ENCODE measurements at places on chromosomes 7 and 10.
A peak's percentile ranks its signal among the peaks of the same experiment; 100 is the strongest.

GRCh38 chr7:123769371-123769770 is 20.6 kb upstream of the WASL start:
- no peak for DNase-seq

GRCh38 chr7:151895631-151896031 is 18.7 kb upstream of the PRKAG2 start:
- no peak for DNase-seq

- no peak for DNase-seq
Observed at GRCh38 chr10:71382028-71382427, 14.7 kb upstream of the CDH23 start.

DNA sequence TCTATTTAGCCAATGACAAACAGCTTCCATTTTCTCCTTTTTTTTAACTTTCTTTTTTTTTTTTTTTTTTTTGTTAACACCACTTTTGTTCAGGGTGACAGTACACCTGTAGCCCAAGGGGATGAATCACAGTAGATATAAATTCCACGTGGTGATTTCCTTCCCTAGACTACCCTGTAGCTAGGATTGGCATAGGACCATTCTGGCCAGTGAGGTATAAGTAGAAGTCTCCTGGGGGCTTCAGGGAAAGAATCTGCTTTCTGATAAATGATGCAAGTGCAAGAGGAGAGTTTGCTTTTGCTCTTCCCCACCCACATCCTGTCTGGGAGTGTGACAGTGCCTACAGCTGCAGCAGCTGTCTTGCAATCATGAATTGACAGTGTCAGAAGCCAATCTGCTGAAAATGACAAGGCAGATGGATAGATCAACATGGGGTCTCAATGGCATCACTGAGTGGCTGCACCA is 63.2 kb upstream of the TOMM7 start:
- no peak for DNase-seq

- no peak for DNase-seq
Observed at GRCh38 chr7:22173685-22174573, 183.0 kb downstream of the RAPGEF5 start.

DNA sequence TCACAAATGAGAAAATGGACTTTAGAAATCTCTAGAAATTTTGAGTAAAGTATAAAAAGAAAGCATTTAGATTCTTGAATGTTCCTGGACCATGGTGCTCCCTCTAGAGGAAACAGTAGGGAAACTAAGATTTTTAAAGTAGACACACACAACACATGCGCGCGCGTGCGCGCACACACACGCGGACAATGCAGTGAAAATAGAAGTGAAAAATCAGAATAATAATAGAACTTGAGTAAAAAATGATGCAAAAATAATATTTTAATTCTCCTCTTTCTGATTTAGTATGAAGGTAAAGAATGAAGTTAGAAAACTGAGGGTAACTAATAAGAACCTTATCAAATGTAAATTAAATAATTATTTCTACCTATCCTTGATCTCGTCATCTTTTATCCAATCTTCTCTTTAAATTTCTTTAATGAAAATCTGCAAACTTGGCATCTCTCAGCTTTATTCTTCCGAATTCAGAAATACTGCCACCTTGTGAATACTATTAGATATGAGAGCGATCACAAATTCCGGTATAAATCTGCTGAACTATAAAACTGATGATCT is 117.0 kb upstream of the AMPH start:
- DNase-seq: no peak

DNA sequence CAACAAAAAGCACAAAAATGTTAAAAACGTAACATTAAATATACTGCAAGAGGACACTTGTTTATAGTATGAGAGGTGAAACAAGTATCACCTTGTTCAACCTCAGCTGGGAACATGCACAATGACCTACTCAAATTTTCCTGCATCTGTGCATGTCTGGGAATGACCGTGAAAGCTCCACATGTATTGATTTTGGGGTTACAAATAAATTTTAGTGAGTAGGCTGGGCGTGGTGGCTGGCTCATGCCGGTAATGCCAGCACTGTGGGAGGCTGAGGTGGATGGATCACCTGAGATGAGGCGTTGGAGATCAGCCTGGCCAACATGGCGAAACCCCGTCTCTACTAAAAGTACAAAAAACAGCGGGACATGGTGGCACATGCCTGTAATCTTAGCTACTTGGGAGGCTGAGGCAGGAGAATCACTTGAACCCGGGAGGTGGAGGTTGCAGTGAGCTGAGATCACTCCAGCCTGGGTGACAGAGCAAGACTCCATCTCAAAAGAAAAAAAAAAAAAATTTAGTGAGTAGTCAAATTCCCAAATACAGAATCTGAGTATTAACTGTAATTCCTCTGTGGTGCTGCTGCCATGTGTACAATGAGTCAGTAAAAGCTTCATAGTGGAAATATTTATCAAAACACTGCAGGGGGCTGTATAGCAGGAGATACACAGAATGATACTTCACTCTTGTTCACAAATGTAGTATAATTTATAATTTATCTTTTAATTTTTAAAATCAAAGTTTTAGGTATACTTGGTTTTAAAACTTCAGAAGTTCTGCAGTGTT is 41.1 kb downstream of the SUGCT start:
- no peak for DNase-seq

DNA sequence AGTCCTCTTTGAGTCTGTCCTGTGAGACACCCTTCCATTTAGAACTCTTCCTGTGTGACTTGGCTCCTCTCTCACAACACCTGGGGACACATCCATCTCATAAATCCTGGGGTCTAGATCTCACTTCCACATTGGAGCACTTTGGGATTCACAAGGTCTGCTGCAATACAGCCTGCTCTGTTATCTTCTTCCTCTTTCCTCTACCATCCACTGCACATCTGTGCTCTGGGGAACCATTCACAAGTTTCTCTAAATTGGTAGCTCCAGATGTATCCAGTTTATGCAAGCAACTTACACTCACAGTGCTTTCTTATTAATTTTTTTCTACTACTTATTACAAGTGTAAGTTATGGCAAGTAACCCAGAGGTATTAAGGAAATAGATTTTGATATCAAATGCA is 5.5 kb upstream of the FIGNL1 start:
- DNase-seq: no peak

DNA sequence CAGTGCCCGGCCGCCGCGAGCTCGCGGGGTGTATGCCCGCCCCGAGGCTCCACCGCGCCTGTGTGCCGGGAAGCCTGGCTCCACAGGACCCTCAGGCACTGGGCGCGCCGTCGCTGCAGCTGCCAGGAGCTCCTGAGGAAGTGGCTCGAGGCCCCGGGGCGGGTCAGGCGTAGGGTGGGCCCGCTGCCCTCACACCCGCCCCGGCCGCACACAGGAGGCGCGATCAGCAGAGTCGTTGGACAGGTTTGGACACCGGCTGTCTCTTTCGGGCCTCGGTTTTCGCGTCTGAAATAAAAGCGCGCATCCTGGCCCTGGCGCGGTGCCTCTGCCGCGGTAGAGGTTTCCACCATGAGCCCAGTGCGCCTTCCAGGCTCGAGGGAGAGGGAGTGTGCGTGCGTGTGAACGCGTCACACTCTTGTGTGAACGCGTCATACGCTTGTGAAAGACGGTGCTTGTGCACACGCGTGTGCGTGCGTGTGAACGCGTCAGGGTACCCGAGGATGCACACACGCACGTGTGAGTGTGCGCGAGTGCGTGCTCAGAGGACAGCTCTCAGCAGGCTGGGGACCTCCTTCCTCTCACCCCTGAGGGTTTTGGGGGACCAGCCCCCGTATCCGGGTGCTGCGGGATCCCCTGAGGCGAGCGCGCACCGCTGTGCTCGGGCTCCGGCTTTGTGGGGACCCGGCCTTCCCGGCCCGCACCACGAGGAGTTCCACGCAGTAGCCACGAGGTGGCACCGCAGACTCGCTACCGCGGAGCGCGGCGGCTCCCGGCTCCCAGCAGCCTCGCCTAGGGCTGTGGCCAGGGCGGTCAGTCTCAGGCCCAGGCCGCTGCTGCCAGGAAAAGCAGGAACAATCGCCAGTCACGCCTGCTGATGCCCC is 83.8 kb downstream of the BMS1 start:
- DNase-seq: peak; percentile 4

DNA sequence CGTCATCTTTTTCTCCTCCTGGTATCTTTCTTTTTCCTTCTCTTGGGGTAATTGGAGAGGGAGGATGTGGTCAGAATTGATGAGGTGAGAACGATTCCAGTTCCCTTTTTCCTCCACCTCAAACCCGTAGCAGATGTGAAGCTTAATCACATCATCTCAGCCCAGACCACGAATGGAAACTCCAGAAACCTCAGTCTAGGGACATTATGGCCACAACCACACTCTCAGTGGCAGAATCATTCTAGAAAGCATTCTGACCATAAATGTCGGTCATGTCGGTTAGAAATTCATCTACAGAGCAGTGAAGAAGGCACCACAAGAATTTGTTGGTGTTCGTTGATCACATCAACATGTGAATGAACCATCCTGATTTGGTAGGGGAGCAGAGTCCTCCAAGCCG is 78.7 kb downstream of the GATA3 start:
- no peak for DNase-seq

GRCh38 chr7:136741941-136742340 is 126.5 kb upstream of the CHRM2 start:
- DNase-seq: no peak

- DNase-seq: no peak
Observed at GRCh38 chr7:138091032-138091431, 14.8 kb downstream of the AKR1D1 start.

DNA sequence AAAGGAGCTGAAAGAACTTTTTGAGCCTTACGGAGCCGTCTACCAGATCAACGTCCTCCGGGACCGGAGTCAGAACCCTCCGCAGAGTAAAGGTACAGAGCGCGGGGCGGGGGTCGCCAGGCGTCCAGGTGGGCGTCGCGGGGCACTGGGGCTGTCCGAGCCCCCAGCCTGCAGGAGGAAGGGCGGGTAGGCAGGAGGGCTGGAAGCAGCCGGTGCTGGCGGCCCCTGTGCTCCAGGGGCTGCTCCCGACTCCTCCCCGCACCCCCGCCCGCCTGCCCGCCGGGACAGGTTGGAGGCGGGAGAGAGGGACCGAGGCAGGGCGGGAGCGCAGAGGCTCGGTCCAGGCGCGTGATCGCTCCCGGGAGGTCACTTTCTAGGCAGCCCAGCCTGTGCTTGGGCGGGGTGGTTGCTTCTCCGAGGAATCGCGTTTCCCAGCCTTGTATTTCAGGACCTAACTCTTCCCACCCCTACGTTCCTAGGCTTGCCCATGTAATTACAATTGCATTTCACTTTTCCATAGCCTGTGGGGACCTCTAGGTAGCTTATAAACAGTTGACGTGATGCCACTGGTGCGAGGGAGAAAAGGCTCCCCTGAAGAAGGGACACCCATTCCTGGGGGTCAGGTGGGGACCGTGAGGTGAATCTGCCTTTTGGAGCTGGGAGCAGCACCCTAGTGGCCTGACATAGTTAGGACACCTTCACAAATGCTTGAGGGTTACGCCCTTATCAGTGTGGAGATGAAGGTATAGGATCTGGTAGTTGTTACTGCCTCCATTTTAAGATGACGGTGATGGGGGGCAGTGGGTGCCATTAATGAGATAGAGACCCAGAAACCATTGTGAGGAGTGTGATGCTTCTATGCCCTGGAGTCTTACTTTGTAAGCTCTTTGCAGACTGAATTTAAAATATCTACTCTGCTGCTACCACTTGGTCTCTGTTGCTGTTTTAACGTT is 148.2 kb downstream of the CELF2 start:
- peak; percentile 42 for DNase-seq

- no peak for DNase-seq
Observed at GRCh38 chr7:148747274-148747673, 48.6 kb downstream of the CUL1 start.

GRCh38 chr7:25804154-25804553 is 347.8 kb upstream of the NFE2L3 start:
- no peak for DNase-seq

GRCh38 chr7:155972247-155972646 is 160.0 kb upstream of the SHH start:
- no peak for DNase-seq

- no peak for DNase-seq
Observed at GRCh38 chr10:51321980-51322379, 247.7 kb downstream of the PRKG1 start.

- no peak for DNase-seq
Observed at GRCh38 chr10:9043466-9043865, 989.0 kb downstream of the GATA3 start.

DNA sequence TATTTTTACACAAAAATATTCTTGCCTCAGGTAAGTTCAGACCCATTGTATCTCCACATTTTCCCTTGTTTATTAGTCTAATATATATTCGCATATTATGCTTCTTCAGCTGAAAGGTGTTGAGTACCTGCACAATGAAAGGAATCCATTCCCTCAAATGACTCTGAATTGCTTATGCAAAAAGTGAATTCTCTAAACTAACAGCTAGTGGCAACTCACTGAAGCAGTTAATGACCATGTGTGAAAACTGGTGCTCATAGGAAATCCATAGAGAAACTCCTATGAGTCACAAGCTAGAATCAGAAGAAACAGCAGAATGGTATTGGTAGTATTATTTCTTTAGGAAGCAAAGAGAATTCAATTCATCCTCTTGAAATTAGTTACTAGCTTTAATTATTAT is 33.5 kb upstream of the RNF148 start:
- DNase-seq: no peak

DNA sequence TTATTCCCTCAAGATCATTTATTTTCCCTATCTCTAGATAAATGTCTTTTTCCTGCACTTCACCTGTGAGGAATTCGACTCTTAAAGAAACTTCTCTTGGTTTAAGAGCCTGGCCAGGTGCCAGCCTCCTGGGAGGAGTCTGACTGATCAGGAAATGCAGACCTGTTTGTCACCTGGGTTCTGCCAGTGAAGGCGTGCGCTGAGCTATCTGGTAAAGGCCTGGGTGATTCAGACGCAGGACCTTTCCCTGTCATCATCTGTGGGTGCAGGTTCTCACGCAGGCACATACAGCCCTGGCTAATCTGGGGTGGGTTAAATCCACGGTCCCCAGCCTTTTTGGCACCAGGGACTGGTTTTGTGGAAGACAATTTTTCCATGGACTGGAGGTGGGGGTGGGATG is 65.3 kb upstream of the AQP1 start:
- DNase-seq: no peak

GRCh38 chr10:17409170-17409733 is 45.1 kb downstream of the ST8SIA6 start:
- DNase-seq: no peak

GRCh38 chr10:86218160-86218559 is 148.4 kb downstream of the GRID1 start:
- no peak for DNase-seq

DNA sequence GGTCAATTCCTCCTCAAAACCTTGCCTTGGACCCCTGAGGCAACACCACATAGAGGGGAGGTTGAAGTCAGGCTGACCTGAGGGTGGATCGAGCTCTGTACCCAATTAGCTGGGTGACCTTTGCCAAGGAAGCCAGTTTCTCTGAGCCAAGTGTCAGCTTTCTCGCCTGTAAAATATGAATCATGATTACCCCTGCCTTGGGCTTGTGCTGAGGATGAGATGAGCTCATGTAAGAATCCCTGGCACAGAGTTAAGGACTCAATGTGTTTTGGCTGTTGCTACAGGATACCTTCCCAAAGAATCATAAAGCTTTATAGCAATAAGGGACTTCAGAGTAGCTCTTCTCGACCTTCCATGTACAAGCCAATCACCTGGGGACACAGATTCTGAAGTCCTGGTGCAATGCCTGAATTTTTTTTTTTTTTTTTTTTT is 43.5 kb upstream of the CACUL1 start:
- DNase-seq: no peak

Measured in stimulated activated CD8-positive, alpha-beta memory T cell treated with anti-CD3 and anti-CD28 coated beads, Interleukin-2, amount 100 ng/mL, for 1 hour (primary cell).